ENCODE measurements at places on chromosomes 1 and 21. TPM values are rescaled to one million over a fixed set of nuclear protein-coding genes. Genes with fewer than 3 reads are reported as not detected.

- no peak for ATAC-seq
These were observed 1.1 kb downstream of the SYNC start for GRCh38 chr1:32701421-32701911.

DNA sequence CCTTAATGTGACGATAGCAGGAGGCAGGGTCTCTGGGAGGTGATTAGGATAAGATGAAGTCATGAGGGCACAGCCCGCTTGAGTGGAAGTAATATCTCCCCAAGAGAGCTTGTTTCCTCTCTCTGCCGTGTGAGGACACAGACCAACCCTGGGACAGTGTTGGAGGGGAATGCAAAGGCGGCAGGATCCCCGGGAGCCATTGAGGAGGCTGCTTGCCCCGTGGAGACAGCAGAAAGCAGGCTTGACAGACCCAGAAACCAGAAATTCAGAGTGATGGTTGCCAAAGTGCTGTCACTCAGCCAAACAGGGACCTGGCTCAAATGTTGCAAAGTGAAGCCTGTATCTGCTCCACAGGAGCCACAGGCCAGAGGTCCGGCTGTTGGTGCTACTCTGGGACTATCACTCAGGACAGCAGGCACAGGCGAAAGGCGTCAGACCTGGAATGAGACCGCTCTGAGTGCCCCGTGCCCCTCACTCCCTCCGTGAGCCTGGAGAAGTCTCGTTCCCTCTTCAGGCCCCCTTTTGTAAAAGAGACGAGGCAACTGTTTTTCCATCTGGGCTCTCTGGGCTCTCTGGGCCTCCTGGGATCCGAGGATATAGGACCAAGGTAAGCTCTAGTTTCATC lies 96.6 kb upstream of the VANGL1 start:
- no peak for ATAC-seq

DNA sequence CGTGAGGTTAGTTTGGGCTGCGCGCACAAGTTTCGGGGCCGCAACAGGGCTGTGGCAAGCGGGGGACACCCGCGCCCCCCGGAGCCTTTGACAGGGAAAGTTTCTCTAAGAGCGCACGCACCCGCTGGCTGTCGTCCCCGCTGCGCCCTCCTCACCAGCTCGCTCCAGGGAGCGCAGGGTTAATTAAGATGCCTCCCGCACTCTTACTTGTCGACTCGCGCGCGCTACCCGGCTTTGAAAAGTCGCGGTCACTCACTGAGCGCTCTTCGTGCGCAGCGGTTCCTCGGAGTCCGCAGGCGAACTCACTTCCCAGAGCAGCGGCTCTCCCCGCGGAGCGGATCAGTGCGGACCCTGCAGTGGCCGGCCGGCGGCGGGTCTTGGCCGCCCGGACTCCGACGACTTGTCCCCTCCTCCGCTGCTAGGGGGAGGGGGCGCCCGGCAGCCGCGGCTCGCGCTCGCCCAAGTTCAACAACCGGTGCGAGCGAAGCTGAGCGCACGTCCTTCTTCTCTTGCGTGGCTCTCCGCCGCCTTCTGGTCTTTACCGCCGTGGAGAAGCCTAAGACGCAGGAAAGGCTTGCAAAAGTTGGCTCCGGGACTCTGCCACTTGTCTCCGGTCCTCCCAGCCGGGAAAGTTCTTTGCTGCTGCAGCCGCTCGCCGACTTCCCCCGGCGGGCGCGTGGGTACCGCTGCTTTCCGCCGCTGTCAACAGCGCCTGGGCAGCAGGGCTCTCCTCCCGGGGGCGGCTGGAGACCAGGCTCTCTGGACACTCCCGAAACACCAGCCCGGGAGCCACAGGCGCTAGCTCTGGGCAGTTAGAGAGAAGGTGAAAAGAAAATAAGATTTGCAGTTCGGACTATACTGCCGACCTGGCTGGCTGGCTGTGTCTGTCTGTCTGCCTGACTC lies 506 bp downstream of the JUN start:
- ATAC-seq: peak; percentile 21

GRCh38 chr1:1599030-1599934 lies 653 bp downstream of the FNDC10 start:
- peak; percentile 67 for ATAC-seq

DNA sequence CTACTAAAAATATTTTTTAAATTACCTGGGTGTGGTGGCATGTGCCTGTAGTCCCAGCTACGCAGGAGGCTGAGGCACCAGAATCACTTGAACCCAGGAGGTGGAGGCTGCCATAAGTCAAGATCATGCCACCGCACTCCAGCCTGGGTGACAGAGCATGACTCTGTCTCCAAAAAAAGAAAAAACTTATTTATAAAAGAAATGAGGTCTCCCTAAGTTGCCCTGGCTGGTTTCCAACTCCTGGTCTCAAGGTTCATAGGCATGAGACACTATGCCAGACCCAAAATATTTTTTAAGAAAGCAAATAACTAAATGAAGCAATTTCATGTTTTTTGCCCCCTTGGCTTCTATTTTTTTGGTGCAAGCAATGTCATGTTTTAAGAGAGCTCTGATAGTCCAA lies 32.9 kb downstream of the EIF4G3 start:
- no peak for ATAC-seq

- no peak for ATAC-seq
These were observed 111.8 kb upstream of the PALMD start for GRCh38 chr1:99533909-99534637.

- ATAC-seq: peak; percentile 35
These were observed 2.5 kb upstream of the METTL25B start for GRCh38 chr1:156725683-156726280.

- no peak for ATAC-seq
These were observed 99.6 kb downstream of the ATP6V1G3 start for GRCh38 chr1:198440842-198441241.

GRCh38 chr1:42952303-42953001 lies 6.2 kb downstream of the SLC2A1 start:
- peak; percentile 5 for ATAC-seq

GRCh38 chr1:53182111-53182593 lies 14.5 kb upstream of the CPT2 start:
- ATAC-seq: peak; percentile 84

- no peak for ATAC-seq
These were observed 2.9 kb downstream of the LAMC1 start for GRCh38 chr1:183025782-183026774.

- no peak for ATAC-seq
These were observed 94.9 kb upstream of the IGSF21 start for GRCh38 chr1:18012686-18013085.

DNA sequence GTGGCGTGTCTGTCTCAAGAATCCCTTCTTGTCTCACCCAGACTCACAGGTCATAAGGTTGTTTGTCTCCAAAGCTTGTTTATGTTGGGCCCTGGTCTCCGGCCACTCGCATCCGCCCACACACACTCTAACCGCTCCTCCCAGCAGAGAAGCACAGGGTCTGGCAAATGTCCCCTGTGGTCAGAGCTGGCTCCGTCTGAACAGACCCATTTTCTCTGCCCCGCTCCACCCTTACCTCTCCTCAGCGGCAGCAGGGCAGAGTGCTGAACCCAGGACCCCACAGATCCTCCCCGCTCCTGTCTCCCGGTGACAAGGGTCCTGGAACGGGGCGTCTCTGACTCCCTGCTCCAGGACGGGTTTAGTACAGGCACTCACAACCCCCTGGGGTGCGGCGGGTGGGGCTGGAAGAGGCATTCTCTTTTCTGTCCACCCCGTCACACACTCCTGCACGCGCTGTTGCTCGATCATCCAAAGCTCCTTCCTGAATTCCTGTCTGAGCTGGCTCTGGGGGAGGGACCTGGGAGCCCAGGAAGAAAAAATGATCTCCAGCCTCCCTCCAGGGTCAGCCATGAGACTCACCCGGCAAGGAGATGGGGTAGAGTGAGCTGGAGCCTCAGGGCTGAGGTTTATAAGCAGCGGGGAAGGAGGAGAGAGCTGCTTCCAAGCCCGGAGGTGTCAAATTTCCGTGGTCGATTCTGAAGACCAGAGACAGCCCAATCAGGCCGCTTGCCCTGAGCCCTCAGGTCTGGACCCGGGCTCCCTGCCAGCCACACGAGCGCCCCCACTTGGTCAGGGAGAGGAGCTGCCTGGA lies at the start of gene S100A13:
Gene S100A13 (minus strand): TSS at position 602 of the 811 bp plus-strand sequence. CDS start 1,033 bp downstream, outside the sequence.
- no peak for ATAC-seq

- no peak for ATAC-seq
These were observed 120.0 kb upstream of the ZC3H11B start for GRCh38 chr1:219732814-219733491.

- no peak for ATAC-seq
These were observed 438.0 kb upstream of the VAMP3 start for GRCh38 chr1:7333094-7333493.

DNA sequence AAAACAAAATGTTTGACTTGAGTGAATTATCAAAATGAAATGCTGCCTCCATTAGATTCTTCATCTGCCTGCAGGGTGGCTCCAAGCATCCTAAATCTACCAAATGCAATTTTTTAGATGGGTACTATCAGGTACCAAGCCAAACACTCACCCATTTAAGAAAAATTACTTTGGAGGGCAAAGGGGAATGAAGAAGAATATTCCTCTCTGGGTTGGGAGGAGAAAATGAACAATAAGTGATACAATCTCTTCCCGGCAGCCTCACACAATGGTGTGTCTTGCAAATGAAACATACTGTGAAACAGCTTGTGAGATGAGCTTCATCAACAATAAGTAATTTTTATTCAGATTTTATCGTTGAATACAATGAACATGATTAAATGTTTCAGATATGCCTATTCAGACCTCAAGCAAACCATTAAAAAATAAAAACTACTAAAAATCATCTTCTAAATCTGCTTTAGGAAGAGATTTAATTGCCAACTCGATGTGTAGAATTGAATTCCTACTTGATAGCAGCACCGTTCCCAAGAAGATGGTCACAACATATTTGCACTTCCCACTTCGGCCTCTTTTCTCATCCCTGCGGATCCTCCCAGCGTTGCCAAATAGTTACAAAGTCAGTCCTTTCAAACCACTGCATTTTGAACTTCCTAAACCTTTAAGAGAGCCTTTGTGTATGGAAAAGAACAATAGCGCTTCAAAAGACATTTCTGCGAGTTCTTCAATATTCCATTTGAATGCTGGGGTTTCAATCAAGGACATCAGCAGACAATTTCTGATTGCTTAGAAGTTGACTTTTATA lies 2.7 kb downstream of the DAB1 start:
- no peak for ATAC-seq

DNA sequence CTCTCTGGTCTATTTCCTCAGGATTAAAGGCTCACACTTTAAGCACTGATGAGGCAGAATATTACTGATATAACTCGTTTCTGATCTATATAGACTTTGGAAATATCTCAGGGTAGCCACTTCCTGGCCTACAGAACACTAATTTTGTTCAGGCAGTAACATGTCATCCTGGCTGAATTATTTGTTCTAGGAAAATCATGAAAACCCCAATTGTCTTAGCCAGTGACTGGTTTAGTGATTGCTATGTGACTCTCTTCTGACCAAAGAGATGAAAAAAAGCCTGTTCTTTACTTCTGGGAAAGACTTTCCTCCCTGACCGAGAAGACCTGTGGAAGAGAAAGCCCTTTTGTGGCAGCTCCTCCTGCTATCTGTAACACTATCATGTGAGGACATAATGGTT lies 453.7 kb downstream of the SETD4 start:
- ATAC-seq: peak; percentile 46

DNA sequence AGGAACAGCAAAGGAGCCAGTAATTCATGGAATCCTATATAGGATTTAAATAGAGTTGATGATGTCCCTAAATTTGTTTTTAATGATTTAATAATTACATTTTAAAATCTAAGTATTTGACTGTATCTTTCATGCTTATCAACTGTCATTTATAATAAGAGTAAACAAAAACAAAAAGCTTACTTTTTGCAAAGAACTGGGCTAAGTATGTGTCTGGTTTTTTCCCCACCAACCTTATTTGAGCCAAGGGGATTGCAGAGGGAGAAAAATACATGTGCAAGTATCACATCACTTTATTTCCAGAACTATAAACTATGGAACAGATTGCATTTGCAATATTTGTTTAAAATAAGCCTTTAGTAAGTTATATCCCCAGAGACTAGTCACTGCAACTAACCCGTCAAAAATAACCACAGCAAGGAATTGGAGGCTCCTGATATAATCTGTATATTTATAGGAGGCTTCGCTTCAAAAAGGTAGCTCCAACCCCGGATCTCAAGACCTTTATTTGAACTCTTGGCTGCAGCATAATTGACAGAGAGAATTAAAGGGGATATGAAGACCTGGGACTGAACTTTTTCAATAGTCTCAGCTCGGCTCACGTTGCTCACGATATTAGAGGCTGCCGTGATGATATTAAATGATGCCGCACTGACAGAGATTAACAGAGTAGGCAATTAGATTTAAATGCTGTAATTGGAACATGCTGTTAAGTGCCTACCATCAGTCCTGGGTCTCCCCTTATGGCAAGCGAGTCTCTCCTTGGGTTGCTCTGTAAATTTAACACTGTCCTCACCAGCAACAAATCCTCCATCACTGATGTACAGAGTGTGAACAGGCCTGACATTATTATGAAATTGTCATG lies 329.1 kb upstream of the NFIA start:
- no peak for ATAC-seq

S100A7 gene
- total RNA-seq: not detected

WDR64 gene
- not detected for total RNA-seq

RGS1 gene
- 64.7 TPM for total RNA-seq

TAF1A gene
- 19.5 TPM for total RNA-seq

KCNK2 gene
- total RNA-seq: not detected

RBM15 gene
- 86.2 TPM for total RNA-seq

Measured in activated T-helper 17 cell treated with anti-CD3 and anti-CD28 coated beads, Interleukin-2, amount 50 U/mL, for 72 hours (primary cell).